CD14-positive monocyte (primary cell): ENCODE measurements at places on chromosomes 12 and 14.

GRCh38 chr12:103379670-103380069, 116.1 kb downstream of the C12orf42 start:
- no peak for DNase-seq

DNA sequence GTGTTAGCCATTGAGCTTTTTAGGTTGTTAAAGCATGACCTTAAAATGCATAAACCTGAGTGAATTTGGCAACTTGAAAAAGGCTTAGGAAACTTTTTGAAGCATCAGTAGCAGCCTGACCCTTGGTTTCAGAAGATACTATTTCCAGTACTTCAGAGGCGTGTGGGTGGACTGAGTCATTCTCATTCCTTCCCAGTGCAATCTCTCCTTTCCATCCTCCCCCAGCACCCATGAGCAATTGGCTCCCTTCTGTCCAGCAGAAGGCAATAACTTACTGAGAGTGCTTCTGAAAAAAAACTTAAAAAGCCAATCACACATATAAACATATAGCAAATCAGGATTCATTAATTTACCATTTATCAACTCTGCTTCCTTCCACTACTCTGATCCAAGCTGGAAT, 299.3 kb upstream of the STXBP6 start:
- DNase-seq = no peak

- no peak for DNase-seq
These were observed 4.6 kb upstream of the SBNO1 start for GRCh38 chr12:123369229-123369628.

- no peak for DNase-seq
These were observed 64.5 kb upstream of the ARHGAP5 start for GRCh38 chr14:32012571-32012970.
